Islet precursor cell (in vitro differentiated cells): ENCODE measurements at places on chromosomes 6 and 20.
A peak's percentile ranks its signal among the peaks of the same experiment; 100 is the strongest.

DNA sequence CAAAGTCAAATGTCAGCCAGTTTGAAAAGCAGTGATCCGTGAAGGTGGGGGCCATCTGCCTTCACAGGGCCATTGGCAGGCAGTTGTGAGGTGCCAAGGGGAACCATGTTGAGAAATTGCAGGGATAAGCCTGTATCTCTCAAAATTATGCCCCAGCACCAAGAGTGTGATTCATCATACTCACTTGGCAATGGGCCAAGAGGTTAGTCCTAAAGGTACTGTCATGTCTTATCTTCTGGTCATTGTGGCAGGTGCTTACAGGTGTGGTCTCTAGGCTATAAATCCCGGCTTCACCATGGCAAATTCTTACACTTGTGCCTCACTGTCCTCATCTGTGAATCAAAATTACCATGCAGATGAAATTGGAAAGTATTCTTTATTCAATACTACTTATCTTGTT, 150.7 kb upstream of the LAMP5 start:
- DNase-seq: no peak

- DNase-seq: no peak
Measured at GRCh38 chr20:43490038-43490437, 17.5 kb upstream of the L3MBTL1 start.

GRCh38 chr20:24494460-24494920, 25.1 kb downstream of the SYNDIG1 start:
- DNase-seq: peak; percentile 41

- no peak for DNase-seq
Measured at GRCh38 chr20:40532103-40532502, 156.9 kb downstream of the MAFB start.

DNA sequence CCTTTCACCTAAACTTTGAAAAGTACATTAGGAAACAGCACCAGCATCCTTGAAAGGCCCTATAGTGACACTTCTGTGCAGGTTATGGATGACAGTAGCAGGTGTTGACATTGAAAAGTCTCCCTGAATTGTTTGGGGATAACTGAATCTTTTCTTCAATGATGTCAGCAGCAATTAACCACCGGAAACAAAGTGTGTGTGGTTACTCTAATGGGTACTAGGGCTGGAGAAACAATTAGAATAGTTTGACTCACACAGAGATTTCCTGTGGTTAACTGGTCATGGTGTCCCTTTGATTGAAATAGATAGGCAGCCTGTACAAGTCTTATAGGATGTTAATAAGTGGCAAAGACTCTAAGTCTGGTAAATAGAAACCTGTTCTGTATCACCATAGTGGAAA, 189.1 kb downstream of the TBX18 start:
- DNase-seq: no peak
